ENCODE measurements at places on chromosomes 3 and 15.

- DNase-seq, result no peak
Observed at GRCh38 chr3:23455084-23455483, 252.0 kb downstream of the UBE2E2 start.

DNA sequence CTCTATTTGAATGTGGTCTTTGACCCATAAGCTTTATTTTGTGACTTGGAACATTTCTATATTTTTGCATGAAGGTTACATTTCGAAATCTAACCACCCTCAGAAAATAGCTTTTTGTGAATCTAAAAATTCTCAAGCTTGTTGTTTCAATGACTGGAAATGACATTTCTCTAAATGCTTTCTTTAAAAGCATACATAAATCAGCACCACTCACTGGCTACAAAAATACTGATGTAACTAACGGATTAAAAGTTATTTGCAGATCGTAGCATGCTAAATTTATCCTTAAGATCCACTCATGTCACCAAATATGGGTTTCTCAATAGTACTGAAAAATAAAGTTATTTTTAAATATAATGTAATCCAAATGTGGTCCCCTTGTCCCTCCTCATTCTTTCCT is 55.2 kb upstream of the ACAN start:
- no peak for DNase-seq

GRCh38 chr3:45527727-45528126 is 66.8 kb upstream of the LIMD1 start:
- DNase-seq, result no peak

GRCh38 chr3:39384665-39385000 is 1.5 kb downstream of the SLC25A38 start:
- no peak for DNase-seq

- DNase-seq, result no peak
Observed at GRCh38 chr15:72724028-72724427, 38.0 kb downstream of the BBS4 start.

GRCh38 chr3:46558184-46559043 is 7.7 kb downstream of the LRRC2 start:
- DNase-seq, result peak; percentile 88

GRCh38 chr3:108130236-108130635 is 39.4 kb upstream of the CD47 start:
- no peak for DNase-seq

DNA sequence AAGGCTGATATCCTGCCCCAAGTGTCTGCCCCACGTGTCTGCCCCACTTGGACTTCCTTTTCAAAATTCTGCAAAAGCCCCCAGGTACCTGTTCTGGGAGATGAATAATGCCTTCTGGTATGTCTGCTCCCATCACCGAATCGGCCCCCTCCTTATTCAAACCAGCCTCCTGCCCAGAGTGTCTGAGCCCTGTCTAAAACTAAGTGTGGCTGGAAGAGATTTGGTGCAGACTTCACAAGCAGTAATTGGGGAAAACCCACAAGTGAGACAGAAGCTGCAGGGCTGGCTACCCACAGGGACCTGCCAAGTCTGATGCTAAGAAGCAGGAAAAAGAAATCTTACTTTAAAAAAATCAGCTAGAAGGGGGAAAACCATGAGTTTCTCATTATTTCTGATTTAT is 85.1 kb downstream of the DUT start:
- DNase-seq, result no peak

DNA sequence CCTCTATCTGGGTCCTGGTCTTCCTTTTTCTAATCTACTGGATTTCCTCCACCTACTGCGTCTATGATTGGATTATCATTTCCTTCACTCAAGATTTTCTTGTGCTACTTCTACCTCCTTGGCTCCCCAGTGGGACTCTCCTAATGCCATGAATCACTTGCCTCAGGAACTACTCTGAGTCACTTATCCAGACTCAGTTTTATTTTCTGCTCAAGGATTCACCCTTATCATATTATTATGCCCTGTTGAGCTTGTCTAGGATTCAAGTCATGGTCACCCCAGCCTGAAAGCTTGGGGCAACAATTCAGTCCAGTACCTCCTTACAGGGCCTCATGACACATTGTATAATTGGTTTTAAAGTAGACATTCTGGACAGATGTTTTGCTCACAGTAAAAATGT is 968.1 kb downstream of the ROBO1 start:
- no peak for DNase-seq

DNA sequence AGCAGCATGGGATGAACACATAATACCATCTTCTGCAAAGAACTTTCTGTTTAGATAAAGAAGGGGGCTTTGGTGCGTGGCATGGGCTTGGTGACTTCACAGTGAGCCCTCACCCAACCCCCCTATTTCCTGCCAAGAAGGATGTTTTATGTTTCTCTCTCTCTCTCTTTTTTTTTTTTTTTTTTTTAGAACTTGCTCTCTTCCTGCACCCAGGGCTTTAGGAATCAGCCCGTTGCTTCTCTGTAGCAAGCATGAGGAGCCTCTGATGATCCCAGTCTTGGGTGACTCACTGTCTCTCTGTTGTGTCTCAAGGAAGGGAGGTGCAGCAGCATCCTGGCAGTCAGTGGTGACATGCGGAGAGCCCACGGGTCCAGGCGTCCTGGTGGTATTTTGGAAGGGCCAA is 49.1 kb downstream of the CCK start:
- no peak for DNase-seq

- DNase-seq, result no peak
Observed at GRCh38 chr3:46692566-46692990, 901 bp downstream of the ALS2CL start.

DNA sequence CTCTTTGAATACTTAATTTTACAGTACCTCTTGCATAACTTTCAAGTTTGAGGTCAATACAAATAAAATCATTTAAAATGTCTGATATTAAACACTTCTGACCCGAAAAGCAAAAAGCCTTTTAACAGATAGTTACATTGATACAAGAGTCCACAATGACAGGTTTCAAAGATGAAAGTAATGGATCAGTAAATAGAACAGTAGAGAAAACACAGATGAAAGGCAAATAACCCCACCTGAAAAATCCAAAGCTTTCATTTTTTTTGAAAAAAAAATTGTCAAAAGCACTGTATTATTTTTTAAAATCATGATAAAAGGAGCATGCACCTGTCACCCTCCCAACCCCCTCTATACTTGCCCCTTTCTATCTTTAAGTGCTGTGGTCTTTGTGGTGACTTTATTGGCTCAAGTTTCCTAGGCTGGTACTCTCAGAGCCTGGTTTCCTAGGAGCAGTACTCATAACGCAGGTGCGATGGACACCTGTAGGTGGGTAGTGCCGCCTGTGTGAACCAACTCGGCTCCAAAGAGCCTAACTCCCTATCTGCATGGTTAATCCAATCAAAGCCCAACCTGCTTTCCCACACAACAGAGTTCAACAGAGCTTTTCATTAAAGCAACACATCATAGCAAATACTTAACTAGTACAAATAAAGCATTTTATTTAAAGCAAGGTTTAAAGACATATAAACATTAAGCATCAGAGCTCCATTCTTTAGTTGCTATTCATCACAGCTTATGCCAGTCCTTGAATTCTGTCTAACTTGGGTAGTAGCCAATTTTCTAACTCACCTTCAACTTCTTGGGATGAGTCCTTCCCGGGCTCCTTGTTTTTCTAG is 32.2 kb downstream of the LIPC start:
- no peak for DNase-seq

DNA sequence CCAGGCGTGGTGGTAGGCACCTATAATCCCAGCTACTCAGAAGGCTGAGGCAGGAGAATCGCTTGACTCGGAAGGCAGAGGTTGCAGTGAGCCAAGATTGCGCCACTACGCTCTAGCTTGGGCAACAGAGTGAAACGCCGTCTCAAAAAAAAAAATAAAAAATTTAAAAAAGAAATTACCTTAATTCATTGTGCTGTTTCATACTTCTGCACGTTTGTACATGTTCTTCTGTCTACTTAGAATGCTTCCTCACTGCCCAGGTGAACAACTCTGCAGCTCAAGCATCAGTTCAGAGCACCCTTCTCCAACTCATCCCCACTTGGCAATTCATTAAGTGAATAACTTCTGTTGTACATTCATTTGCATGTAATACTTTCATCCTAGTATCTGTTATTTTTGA is 14.0 kb downstream of the CAPN7 start:
- DNase-seq, result no peak

DNA sequence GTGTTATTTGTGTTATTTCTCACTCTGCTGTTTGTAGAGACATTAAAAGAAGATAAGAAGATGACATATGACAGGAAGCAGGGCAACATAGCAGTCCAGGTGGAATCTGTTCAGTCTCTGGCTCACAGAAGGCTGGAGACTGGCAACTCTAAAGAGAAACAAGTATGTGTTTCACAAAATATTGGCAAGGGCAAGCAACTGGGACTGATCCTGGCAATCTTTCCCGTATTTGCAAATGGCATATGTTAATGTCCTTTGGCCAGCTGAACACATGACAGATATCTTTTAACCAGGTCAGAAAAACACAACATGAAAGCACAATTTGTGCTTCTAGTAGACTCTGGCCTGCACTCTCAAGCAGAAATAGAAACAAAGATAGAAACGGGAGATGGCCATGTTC is 1354.1 kb upstream of the EPHA6 start:
- peak; percentile 66 for DNase-seq

GRCh38 chr3:110381992-110382391 is 689.6 kb upstream of the NECTIN3 start:
- DNase-seq, result no peak

- no peak for DNase-seq
Observed at GRCh38 chr3:123388811-123389627, 59.9 kb downstream of the ADCY5 start.

DNA sequence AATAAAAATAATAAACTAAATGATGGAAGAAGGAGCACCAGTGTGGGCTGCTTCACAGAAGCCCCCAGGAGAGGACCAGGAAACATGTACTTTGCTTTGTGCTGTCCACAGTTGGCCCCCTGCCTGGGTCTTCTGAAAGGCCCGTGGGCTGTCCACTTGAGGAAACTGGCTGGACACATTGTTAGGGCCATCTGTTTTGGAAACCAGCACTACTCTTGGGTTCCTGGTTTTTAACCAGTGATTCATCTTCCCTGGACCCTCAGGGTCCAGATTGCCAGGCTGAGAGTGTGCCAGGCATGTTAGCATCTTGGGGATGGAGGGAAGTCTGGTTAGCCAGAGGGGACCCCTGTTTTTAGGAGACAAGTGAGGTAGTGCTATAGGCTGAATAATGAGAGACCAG is 297.2 kb upstream of the C2CD4B start:
- no peak for DNase-seq

GRCh38 chr3:104066658-104067057 is 1300.1 kb upstream of the ALCAM start:
- peak; percentile 6 for DNase-seq

DNA sequence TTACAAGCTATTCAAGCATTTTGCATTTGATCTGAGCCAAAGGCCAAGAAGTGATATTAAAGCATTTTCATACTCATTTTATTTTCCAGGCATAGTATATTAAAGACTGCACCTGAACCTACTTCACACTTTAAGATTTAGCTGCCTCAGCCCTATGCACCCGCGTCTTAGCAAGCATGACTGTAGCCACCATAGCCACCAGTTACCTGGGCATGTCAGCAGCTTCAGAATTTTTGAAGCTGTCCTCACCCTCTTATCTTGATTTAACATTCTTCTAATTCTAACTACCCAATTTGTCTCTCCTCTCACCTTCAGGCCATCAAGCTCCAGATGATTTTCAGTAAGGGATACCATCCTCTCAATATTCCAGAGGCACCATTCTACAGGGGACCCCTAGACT is 39.1 kb upstream of the KLHL6 start:
- no peak for DNase-seq

GRCh38 chr15:66882251-66883020 is 180.4 kb downstream of the SMAD6 start:
- no peak for DNase-seq

GRCh38 chr15:98506172-98506571 is 142.2 kb upstream of the IGF1R start:
- DNase-seq, result no peak

DNA sequence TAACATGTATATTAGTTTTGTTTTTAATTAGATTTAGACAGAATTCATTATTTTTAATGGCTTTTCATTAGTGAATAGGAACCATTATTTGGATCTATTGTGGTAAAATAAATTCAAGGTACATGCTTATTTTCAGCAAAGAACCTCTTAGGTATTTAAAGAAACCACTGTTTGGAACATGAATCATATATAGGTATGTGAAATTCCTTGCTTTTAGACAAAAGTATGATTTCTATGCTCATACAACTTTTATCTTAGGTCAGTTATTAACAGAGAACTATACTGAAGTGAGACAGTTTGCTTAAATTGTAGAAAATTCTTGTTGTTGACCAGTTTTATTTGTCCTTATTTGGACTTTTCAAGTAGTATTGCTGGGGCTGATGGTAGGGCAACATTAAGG is 389.9 kb downstream of the FEZF2 start:
- no peak for DNase-seq

- no peak for DNase-seq
Observed at GRCh38 chr3:19103510-19103909, 44.8 kb upstream of the KCNH8 start.

GRCh38 chr3:119700269-119700919 is 2.4 kb upstream of the CFAP91 start:
- DNase-seq, result no peak

- peak; percentile 86 for DNase-seq
Observed at GRCh38 chr3:8987645-8988383, 24.5 kb upstream of the RAD18 start.

DNA sequence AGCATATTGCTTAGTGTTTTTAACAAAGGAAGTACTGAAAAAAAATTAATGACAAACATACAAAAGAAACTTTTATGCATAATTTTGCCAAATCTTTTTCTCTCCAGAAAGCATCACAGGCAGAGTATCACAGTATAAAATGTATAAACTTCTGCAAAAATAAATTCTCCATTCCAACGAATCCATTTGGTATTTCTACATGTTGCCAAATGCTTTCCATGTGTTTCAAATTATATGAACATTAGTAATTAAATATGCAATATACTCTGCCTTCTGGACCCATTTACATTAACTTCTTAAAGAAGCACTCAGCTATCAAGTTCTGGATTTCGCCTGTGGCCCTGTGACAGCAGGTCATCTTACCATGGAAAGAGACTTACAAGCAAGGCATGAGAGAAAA is 189.1 kb upstream of the ALCAM start:
- no peak for DNase-seq

- no peak for DNase-seq
Observed at GRCh38 chr3:134614955-134615354, 35.9 kb downstream of the KY start.

GRCh38 chr3:151329363-151329762 is at the start of gene P2RY13:
Gene P2RY13, minus strand, starts transcription at chr3:151329549. Its CDS starts 21 bp downstream, at chr3:151329528.
- no peak for DNase-seq

Data from lung (tissue), 17 donors.